ENCODE measurements at places on chromosomes 5 and 9. TPM values are rescaled to one million over a fixed set of nuclear protein-coding genes. Genes with fewer than 3 reads are reported as not detected.
A peak's percentile ranks its signal among the peaks of the same experiment; 100 is the strongest.

- DNase-seq = peak; percentile 41
Observed at GRCh38 chr9:113620377-113621161, 157.0 kb downstream of the RGS3 start.

SH2D3C gene
- total RNA-seq = 49.5 TPM

GRCh38 chr5:103894882-103895281, 332.3 kb upstream of the NUDT12 start:
- DNase-seq = no peak

KIAA0825 gene
- 2.4 TPM for total RNA-seq

C1QTNF2 gene
- total RNA-seq = 3.7 TPM

DDX4 gene
- total RNA-seq = not detected

- DNase-seq = no peak
Observed at GRCh38 chr9:116506685-116507084, 180.4 kb upstream of the TRIM32 start.

DNA sequence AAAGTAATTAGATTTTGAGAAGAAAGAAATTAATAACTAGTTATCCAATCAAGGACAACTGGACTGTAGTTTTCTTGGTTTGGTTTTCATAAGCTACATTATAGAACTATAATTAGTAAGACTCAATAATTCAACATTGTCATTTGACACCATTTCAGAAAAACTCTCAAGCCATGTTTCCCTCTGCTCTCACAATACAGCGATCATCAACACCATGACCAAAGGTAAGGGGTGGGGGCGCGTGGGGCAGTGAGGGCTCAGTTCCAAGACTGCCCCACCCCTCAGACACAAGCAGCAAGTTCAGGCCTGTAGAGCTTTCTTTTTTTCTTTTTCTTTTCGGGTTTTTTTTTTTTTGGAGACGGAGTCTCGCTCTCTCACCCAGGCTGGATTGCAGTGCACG, 6.4 kb downstream of the CMBL start:
- no peak for DNase-seq

DNA sequence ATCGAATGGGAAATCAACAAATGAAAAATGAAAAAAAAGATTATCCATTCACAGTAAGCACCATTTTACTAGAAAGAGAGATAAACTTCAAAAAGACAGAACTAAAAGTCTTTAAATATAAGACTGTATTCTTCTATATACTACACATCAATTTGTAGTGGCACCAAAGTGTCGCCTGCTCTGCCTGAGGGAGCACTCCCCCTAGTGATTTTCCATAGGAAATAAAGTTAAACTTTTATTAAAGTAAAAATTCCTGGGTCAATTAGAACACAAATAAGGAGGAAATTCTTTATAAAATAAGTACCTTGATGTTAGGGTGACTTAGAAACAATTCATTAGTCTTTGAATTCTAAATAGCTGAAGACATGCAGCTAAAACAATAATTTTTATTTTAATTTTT, 9.7 kb downstream of the RAD1 start:
- DNase-seq = no peak

- no peak for DNase-seq
Observed at GRCh38 chr5:189976-190365, 1.3 kb upstream of the LRRC14B start.

DNA sequence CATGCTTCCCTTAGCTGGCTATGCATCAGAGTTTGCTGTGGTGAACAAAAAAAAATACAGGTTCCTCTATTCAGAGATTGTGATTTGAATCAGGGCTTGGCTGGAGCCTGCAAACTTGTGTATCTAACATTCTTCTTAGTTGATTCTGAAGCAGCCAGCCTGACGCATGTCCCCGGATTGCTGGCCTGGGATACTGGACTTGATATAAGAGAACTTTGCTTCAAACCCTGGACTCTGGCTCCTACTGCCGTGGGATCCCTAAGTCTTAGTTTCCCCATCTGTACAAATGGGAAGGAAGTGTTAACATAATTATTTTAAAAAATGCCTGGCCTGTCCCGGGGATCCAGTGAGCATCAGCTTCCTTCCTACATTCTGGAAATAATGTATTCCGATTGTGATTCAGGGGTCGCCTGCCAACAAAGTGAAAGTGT, 292.8 kb downstream of the ARHGEF28 start:
- no peak for DNase-seq

ISL1 gene
- total RNA-seq = not detected

GRCh38 chr5:55037046-55037771, 13.2 kb downstream of the GZMK start:
- no peak for DNase-seq

- DNase-seq = no peak
Observed at GRCh38 chr5:130549884-130550561, 615.0 kb downstream of the HINT1 start.

CATSPER3 gene
- not detected for total RNA-seq
